ENCODE measurements at places on chromosomes 7 and 10.

DNA sequence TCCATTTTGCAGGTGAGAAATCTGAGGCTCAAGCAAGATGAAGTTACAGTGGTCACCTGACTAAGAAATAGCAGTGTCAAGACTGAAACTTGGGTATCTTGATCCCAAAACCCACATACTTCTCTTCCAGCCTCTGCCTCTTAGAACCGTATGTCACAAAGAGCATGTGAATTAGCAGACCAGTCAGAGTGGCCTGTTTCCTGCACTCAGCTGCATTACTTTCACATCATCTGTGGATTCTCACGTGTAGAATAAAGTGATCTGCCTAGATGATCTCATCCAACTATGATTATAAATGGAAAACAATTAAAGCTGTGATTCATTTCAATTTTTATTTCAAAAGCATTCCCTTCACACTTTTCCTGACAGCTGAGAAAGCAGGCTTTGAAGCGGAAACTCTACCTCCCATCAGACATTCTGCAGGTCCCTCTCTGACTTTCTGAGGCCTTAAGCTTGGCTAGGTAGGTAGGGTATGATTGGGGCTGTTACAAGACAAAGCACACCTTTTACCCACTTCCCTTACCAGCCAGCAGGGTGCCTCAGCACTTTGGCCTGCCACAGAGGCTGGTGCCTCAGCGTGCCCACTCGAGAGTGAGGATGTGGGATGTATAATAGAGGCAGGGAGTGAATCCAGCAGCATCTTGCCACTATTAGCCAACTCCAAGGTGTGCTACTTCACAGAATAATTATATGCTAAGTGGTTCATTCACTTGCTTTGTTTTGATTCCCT lies 70.2 kb upstream of the PDE1C start:
- DNase-seq: no peak

DNA sequence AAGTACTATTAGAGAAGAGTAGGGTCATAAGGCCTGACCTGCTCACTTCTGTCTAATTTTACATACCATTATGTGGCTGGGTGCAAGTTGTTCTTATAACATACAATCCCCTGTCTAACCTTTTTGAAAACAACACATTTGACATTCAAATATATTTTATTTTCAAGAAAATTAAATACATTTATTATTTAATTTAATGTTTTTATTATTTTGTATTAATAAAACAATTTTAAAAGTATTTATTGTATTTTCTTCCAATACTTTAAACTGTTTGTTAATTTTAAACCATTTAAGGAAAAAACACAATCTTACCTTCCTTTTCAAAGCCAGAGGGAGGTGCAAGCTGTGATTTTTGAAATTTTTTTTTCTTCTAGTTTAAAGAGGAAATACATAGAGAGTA lies 232.8 kb downstream of the KCND2 start:
- no peak for DNase-seq

GRCh38 chr10:47238331-47239095 lies 61.5 kb upstream of the GDF10 start:
- DNase-seq: no peak

- DNase-seq: no peak
Observed at GRCh38 chr10:124207391-124207790, 114.0 kb upstream of the CHST15 start.

DNA sequence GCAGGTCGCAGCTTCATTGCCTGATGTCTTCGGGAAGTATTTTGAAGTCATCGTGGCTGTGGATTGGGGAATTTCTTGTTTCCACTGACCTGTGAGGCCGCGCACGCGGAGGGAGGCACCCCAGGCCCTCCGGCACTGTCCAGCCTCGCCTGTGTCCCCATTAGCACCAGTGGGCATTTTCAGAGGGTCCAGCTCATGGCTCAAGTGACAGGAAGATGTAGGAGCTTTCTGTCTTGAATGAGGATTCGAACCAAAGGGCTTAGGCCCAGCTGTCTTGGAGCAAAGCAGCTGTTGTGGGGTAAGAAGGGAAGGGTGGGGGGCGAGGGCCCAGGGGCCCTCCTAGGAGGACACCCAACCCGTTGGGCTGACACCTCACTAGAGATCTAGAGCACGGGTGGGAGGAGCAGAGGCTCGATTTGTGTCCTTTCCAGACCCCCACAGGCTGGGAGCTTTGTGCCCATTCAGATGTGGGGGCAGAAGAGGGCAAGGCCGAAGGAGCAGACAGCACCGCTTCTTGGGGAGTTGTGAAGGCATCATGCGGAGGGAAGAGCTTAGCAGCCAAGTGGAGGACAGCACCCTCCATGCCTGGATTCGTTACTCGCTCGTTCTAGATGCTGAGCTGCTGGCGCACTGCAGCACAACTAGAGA lies 914 bp downstream of the ZNF37A start:
- DNase-seq: no peak

DNA sequence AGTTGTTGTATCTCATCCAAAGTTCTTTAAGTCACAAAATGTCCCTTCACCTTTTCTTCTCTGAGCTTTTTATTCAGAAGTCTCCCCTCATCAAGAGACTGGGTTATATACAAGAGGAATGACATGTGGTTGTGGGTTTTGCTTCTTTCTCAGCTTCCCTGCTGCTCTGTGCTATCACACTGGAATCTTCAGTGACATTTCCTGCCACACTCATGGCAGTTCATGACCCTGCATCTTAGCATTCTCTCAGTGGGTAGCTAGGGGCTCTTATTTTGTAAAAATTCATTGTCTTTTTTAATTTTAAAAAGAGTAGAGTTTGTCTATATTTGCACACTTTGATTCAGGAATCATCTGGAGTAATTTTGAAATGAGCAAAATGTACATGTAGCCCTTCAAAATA lies 236.9 kb upstream of the TMEM229A start:
- no peak for DNase-seq

GRCh38 chr10:126181626-126182025 lies 206.7 kb downstream of the ADAM12 start:
- no peak for DNase-seq

GRCh38 chr10:123576706-123577105 lies 89.4 kb upstream of the GPR26 start:
- no peak for DNase-seq

DNA sequence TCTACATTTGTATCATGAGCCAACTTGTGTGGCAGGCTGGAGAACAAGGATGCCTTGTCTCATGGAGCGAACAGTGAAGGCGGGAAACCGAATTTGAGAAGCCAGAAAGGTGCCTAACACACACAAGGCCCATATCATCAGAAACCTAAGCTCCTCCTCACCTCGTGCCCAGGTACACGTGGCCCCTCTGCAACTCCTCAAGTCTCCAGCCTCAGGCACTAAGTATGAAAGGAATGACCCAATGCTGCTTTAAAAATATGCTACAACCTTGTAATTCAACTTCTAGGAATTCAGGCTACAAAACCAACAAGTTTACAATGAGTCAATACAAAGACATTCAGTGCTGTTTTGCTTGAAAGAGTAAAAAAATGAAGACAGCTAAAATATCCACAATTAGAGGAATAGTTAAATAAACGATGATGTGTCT lies 95.7 kb downstream of the CDK6 start:
- DNase-seq: no peak

DNA sequence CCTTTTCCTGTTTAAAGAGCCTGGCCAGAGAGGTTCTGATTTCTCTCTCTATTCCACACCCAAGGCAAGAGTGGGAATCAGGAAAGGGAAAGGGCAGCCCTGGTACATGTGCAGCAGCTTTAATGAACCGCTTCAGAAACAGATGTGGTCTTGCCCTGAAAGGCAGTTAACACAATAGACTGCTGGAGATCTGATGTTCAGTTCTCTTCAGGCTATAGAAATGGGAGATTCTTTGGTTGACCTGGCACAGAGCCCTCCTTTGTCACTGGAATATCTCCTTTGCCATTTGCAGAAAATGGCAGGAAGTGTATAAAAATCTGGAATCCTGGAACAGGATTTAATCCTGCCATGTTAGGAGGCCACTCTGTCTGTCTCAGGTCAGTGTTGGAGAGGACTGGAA lies 36.3 kb upstream of the EXOC6 start:
- peak; percentile 83 for DNase-seq

- peak; percentile 67 for DNase-seq
Observed at GRCh38 chr7:82443036-82443546, 486 bp downstream of the CACNA2D1 start.

DNA sequence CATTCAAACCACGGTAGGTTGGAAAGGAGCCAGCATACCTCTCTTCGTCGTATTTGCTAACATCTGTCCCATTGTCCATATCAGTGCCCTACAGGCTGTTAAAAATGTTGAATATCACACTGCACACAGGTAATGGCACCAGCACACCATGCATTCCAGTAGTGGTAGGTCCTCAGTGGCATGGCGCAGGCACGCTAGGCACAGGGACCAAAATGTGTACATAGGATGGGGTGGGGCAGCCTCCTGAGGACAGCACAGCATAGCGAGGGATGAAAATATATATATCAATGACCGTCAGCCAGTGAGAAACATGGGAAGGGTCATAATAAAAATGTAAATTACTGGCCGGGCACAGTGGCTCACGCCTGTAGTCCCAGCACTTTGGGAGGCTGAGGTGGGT lies 99.9 kb upstream of the CTBP2 start:
- DNase-seq: no peak

- DNase-seq: no peak
Observed at GRCh38 chr7:115477193-115477651, 553.3 kb downstream of the TFEC start.

All from endothelial cell of umbilical vein (primary cell).